ENCODE measurements at places on chromosomes 5 and 9. TPM values are rescaled to one million over a fixed set of nuclear protein-coding genes. Genes with fewer than 3 reads are reported as not detected.

PRUNE2 gene
- 15.6 TPM for total RNA-seq

GRCh38 chr5:42495914-42496313, 72.7 kb downstream of the GHR start:
- no peak for DNase-seq
- no peak overlapping the region for H3K27ac ChIP-seq
- no peaks in the 10 kb centered on the region for H3K27me3 ChIP-seq
- no peaks in the 10 kb centered on the region for H3K4me1 ChIP-seq

GRCh38 chr9:90772386-90772785, 29.2 kb upstream of the SYK start:
- no peak overlapping the region for H3K27ac ChIP-seq
- H3K4me1 ChIP-seq, result no peaks in the 10 kb centered on the region
- no peaks in the 10 kb centered on the region for H3K27me3 ChIP-seq
- no peaks in the 10 kb centered on the region for H3K36me3 ChIP-seq
- DNase-seq, result no peak

DNA sequence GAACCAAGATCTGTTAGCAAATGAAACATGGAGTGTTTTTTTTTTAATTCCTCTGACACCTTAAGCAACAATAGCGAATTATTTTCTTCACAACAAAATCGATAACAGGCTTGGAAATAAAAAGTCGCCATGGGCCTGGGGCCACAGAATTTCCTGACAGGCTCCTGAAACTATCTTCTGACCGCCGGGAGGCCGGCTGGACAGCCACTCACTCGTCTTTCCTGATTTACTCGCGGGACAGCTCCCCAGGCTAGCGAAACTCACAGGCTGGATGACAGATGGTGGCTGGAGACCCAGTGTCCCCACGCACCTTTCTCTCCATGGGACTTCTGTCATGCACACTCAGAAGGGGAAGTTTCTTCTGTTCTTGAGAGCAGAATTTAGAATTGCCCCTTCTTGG, 143.3 kb upstream of the IRX2 start:
- DNase-seq, result no peak
- no peaks in the 10 kb centered on the region for H3K4me1 ChIP-seq
- no peak overlapping the region for H3K27ac ChIP-seq
- no peaks in the 10 kb centered on the region for H3K27me3 ChIP-seq
- no peaks in the 10 kb centered on the region for H3K36me3 ChIP-seq

DNA sequence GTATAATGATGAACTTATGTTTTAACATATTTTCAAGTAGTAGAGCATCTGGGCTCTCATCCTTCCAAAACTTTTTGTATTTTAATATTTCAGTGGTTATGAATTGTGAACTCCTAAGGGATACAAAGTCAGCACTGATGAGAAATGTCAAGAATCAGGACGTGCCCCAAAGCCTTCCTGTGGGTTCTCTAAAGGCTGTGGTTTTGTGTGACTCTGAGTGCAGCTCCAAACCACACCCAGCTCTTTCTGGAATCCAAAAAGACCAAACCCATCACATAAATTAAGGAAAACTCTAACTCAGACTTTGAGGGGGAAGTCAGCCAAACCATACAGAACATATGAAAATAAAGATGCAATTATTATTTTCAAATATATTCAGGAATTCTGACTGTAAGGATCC, 40.8 kb upstream of the SMU1 start:
- no peaks in the 10 kb centered on the region for H3K27me3 ChIP-seq
- DNase-seq, result no peak
- H3K4me1 ChIP-seq, result no peaks in the 10 kb centered on the region
- H3K4me3 ChIP-seq, result no peak overlapping the region
- H3K27ac ChIP-seq, result no peak overlapping the region

DNA sequence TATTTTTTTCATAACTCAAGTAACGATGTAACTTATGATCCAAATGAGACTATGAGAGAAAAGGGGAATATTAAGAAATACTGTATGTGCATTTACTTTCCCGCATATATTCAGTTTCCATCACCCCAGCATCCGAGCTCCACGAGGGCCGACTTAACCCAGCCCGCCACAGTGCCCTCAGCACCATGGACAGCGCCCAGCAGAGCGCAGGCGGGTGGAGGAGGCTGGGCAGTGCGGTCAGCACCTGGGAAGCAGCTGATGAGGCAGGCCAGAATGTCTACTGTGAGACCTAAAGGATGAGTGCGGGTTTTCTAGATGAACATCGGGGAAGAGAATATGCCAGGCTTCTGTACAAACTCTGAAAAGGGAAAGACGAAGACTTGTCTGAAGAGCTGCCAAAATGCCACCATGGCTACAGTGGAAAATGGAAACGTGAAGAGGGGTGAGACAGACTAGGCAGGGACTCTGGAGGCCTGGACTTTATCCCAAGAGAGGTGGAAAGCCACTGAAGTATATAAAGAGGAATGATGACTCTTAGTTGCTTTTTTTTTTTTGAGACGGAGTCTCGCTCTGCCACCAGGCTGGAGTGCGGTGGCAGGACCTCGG, 34.5 kb upstream of the MED27 start:
- no peak overlapping the region for H3K27ac ChIP-seq
- H3K27me3 ChIP-seq, result no peaks in the 10 kb centered on the region
- H3K36me3 ChIP-seq, result no peaks in the 10 kb centered on the region
- no peak overlapping the region for H3K4me3 ChIP-seq
- DNase-seq, result no peak

Data from Peyer's patch (tissue), 4 donors.